ENCODE measurements at places on chromosomes 1 and 21. TPM values are rescaled to one million over a fixed set of nuclear protein-coding genes. Genes with fewer than 3 reads are reported as not detected.

The SPRR1A gene
- not detected for total RNA-seq

The GNAT2 gene
- 0.16 TPM for total RNA-seq

The HPCA gene
- not detected for total RNA-seq

The HSD3B2 gene
- total RNA-seq: not detected

The AIM2 gene
- total RNA-seq: not detected

The PLCH2 gene
- 0.38 TPM for total RNA-seq

The GPR157 gene
- 2.4 TPM for total RNA-seq

The GUCA2B gene
- total RNA-seq: not detected

The HS2ST1 gene
- total RNA-seq: 8.0 TPM

The HRNR gene
- total RNA-seq: not detected

The UMODL1 gene
- total RNA-seq: not detected

The HNRNPR gene
- total RNA-seq: 60.5 TPM

The KCNK2 gene
- 0.25 TPM for total RNA-seq

The SPRR2B gene
- total RNA-seq: not detected

The PLA2G2C gene
- total RNA-seq: not detected

The GRHL3 gene
- 1.5 TPM for total RNA-seq

The CCDC27 gene
- total RNA-seq: not detected

The CORT gene
- 0.98 TPM for total RNA-seq

The PERM1 gene
- total RNA-seq: not detected

The BEND5 gene
- total RNA-seq: 3.5 TPM

The CCDC190 gene
- total RNA-seq: 0.38 TPM

The GIPC2 gene
- total RNA-seq: 0.25 TPM

The FAM78B gene
- total RNA-seq: under 0.01 TPM

The PBXIP1 gene
- total RNA-seq: 134 TPM

The FHAD1 gene
- total RNA-seq: 0.51 TPM

The CD1E gene
- not detected for total RNA-seq

The SERTAD4 gene
- total RNA-seq: 9.8 TPM

The FAAP20 gene
- total RNA-seq: 53.6 TPM

The CNR2 gene
- total RNA-seq: not detected
